ENCODE measurements at places on chromosomes 5 and 9.
A peak's percentile ranks its signal among the peaks of the same experiment; 100 is the strongest.

- no peaks in the 10 kb centered on the region for H3K4me1 ChIP-seq
- H3K36me3 ChIP-seq = no peaks in the 10 kb centered on the region
Measured at GRCh38 chr5:168916266-168916665, 337.1 kb upstream of the PANK3 start.

DNA sequence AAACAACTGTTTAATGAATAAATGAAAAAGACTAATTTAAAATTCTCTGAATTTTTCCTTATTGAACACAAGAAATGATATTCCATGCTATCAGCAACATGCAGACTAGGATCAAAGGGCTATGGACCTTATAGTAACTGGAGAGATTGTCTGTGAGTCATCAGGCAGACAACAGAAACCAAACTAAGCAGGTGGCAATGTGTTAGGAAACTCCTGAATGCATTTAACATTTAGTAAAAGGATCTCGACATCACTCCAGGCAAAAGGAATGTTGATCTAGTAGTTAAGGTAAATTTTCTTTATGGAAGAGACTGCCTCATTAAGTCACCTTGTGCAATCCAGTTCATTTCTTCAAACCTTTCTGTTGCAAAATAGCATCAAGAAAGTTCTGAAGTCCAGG is 58.4 kb downstream of the ARL15 start:
- DNase-seq = no peak
- no peaks in the 10 kb centered on the region for H3K4me1 ChIP-seq
- H3K4me3 ChIP-seq = no peak overlapping the region
- no peaks in the 10 kb centered on the region for H3K27me3 ChIP-seq
- H3K36me3 ChIP-seq = no peaks in the 10 kb centered on the region

GRCh38 chr9:120714846-120715388 is 647 bp upstream of the MEGF9 start:
- DNase-seq = no peak
- H3K27ac ChIP-seq = peak overlapping the region; percentile 76
- peaks cover 25% of the 10 kb centered on the region for H3K4me1 ChIP-seq

GRCh38 chr5:138128334-138128733 is 10.9 kb downstream of the NME5 start:
- peaks cover 4% of the 10 kb centered on the region for H3K4me1 ChIP-seq
- no peaks in the 10 kb centered on the region for H3K27me3 ChIP-seq
- H3K36me3 ChIP-seq = no peaks in the 10 kb centered on the region
- H3K4me3 ChIP-seq = no peak overlapping the region
- DNase-seq = no peak

DNA sequence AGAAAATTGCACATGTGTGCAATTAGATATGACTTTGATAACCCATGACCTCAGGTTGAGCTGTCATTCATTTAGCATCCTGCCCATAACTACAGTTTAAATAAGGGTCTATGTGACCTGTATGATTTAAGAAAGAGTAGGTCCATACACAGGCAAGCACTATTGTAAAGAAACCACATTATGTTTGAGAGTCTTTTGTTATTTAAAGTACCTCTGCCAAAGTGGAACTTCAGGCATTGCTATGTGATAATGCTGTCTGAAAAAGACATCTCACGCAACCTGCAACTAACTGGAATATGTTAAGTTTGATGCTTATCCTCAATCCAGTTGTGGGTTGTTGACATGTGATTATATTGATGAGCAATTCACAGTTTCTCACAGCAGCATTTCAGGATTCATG is 317.0 kb downstream of the TMEM161B start:
- no peak overlapping the region for H3K4me3 ChIP-seq
- H3K36me3 ChIP-seq = no peaks in the 10 kb centered on the region
- H3K27me3 ChIP-seq = no peaks in the 10 kb centered on the region
- H3K27ac ChIP-seq = no peak overlapping the region

DNA sequence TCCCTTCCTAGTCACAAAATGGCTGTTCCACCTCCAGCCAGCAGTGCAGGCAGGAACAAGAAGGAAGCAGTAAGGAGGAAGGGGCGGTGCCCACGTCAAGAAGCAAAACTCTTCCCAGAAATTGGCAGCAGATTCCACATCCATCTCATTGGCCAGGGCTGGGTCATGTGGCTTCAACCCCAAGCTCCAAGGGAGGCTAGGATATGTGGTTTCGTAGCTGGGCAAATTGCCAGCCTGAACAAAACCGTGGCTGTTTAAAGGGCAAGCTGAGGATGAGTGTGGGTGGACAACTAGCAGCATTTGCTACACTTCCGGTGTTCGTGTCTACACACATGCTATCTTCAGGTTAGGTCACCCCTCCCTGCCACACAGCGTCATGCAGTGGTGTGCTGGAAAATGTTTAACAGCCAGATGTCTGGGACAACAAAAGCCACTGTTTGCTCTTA is 92.1 kb upstream of the MAP1B start:
- H3K27ac ChIP-seq = no peak overlapping the region
- no peak for DNase-seq
- H3K4me1 ChIP-seq = no peaks in the 10 kb centered on the region
- H3K27me3 ChIP-seq = peaks cover 12% of the 10 kb centered on the region

- H3K27ac ChIP-seq = no peak overlapping the region
- no peak for DNase-seq
- H3K4me1 ChIP-seq = no peaks in the 10 kb centered on the region
- no peaks in the 10 kb centered on the region for H3K27me3 ChIP-seq
- no peak overlapping the region for H3K4me3 ChIP-seq
Measured at GRCh38 chr9:134487066-134487710, 154.4 kb upstream of the COL5A1 start.

DNA sequence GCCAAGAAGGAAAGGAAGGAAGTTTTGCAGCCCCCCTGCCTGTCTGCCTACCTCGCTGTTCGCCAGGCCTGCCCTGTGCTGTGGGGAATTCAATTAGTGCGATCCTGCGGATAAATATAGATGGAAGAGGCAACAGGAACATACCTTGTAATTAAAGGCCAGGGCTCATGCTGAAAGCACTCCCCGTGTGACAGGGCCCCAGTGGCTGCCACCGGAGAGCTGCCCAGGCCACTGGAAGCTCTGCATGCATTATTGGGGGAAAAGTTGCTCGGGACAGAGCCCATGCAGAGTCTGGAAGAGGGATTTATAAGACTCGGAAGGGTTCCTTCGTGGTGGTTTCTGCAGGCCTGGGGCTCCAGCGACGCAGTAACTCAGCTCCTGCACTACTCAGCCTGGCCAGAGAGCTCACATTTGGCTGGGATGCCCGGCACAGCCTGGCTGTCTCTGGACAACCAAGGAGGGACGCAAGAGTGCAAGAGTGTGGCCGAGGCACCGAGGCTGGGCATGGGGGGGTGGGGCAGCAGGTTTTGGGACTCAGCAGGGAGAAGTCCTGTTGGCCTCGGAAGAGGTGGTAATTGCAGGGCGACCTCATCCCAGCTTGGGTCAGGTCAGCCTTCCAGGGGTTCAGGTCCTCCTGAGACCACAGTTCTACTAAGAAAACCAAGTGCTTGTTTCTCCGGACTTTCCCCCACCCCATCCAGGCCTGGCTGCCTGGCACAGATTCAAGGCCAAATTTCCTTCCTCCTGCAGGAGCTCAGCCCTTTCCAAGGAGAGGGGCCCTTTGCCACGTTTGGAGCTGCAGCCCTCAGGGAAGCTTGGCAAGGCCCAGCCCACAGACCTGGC is 68.1 kb upstream of the GGTA1 start:
- H3K36me3 ChIP-seq = no peaks in the 10 kb centered on the region
- no peak for DNase-seq
- H3K27me3 ChIP-seq = no peaks in the 10 kb centered on the region
- no peaks in the 10 kb centered on the region for H3K4me1 ChIP-seq
- H3K4me3 ChIP-seq = no peak overlapping the region

- H3K4me1 ChIP-seq = 0 out of 2 replicates have a peak, but pooled peaks cover 2% of the 10 kb centered on the region
- H3K4me3 ChIP-seq = no peak overlapping the region
- H3K27ac ChIP-seq = no peak overlapping the region
- DNase-seq = no peak
Measured at GRCh38 chr5:149792540-149793255, 62.6 kb downstream of the PPARGC1B start.

DNA sequence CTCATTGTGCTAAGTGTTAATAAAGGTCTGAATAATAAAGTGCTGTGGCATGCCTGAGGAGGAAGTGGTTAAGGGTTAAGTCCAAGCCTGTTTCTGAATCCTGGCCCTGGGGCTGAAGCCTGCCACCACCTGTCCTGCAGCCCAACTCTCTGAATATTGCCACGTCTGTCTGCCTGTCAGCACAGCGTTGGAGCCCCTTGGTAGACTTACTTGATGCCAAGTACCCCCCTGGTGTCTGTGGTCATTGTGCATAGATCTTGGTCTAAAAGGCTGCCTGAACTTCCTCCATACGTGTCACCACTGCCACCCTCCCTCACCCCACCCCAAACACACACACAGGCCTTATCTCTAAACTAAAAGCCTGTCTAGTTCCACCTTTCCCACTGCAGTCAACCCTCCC is 35.4 kb upstream of the SLC2A8 start:
- H3K27me3 ChIP-seq = no peaks in the 10 kb centered on the region
- no peak for DNase-seq
- no peak overlapping the region for H3K4me3 ChIP-seq
- no peaks in the 10 kb centered on the region for H3K36me3 ChIP-seq
- no peak overlapping the region for H3K27ac ChIP-seq

- H3K27ac ChIP-seq = no peak overlapping the region
- no peak overlapping the region for H3K4me3 ChIP-seq
- no peaks in the 10 kb centered on the region for H3K27me3 ChIP-seq
- no peak for DNase-seq
- H3K4me1 ChIP-seq = no peaks in the 10 kb centered on the region
Measured at GRCh38 chr9:133814586-133815208, 76.5 kb upstream of the SARDH start.

GRCh38 chr5:61076626-61077025 is 85.6 kb downstream of the SMIM15 start:
- no peaks in the 10 kb centered on the region for H3K4me1 ChIP-seq
- no peaks in the 10 kb centered on the region for H3K27me3 ChIP-seq
- H3K4me3 ChIP-seq = no peak overlapping the region
- H3K36me3 ChIP-seq = no peaks in the 10 kb centered on the region

- DNase-seq = no peak
- H3K4me1 ChIP-seq = no peaks in the 10 kb centered on the region
- H3K36me3 ChIP-seq = no peaks in the 10 kb centered on the region
- no peaks in the 10 kb centered on the region for H3K27me3 ChIP-seq
- H3K4me3 ChIP-seq = no peak overlapping the region
- no peak overlapping the region for H3K27ac ChIP-seq
Measured at GRCh38 chr5:81254886-81255559, 21.9 kb downstream of the CKMT2 start.

GRCh38 chr9:78598120-78598519 is 301.2 kb downstream of the PSAT1 start:
- H3K4me3 ChIP-seq = no peak overlapping the region
- no peak for DNase-seq
- H3K36me3 ChIP-seq = no peaks in the 10 kb centered on the region
- no peak overlapping the region for H3K27ac ChIP-seq
- no peaks in the 10 kb centered on the region for H3K4me1 ChIP-seq

- no peaks in the 10 kb centered on the region for H3K27me3 ChIP-seq
- H3K4me3 ChIP-seq = no peak overlapping the region
Measured at GRCh38 chr5:82807021-82807420, 270.2 kb downstream of the TMEM167A start.

DNA sequence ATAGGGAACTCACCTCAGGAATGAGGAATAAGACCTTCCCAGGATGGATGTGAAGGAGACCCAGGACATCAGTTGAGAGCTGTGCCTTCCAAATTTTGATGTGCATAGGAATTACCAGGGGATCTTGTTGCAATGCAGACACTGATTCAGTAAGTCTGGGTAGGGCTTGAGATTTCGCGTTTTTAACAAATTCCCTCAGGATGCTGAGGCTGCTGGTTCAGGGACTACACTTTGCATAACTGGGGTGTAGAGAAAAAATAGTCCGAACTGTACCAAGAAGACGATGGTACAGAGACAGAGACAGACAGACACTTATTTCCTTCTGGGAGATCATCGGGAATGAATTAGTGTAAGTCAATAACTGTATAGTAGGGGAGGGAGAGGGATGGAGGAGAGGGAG is 82.3 kb upstream of the FREM1 start:
- no peaks in the 10 kb centered on the region for H3K36me3 ChIP-seq
- no peaks in the 10 kb centered on the region for H3K4me1 ChIP-seq
- no peaks in the 10 kb centered on the region for H3K27me3 ChIP-seq
- H3K27ac ChIP-seq = no peak overlapping the region

DNA sequence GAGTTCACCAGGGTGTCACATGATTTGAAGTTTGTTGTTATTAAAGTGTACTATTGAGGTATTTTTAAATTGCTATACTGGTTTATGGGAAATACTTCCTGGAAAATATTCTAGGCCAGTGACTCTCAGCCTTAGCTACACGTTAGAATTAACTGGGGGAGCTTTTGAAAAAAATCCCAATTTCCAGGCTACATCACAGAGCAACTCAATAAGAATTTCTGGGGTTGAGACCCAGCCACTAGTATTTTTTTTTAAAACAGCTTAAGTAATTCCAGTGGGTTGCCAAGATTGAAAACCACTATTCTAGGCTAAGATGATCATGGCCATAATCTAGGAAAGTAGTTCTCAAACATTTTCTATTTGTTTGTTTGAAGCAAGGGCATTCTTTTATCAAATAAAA is 142.9 kb upstream of the GRIA1 start:
- H3K27me3 ChIP-seq = no peaks in the 10 kb centered on the region
- no peak overlapping the region for H3K4me3 ChIP-seq
- no peak for DNase-seq
- H3K36me3 ChIP-seq = no peaks in the 10 kb centered on the region
- no peaks in the 10 kb centered on the region for H3K4me1 ChIP-seq
- H3K27ac ChIP-seq = no peak overlapping the region

- no peaks in the 10 kb centered on the region for H3K36me3 ChIP-seq
- no peak for DNase-seq
- no peaks in the 10 kb centered on the region for H3K27me3 ChIP-seq
- no peaks in the 10 kb centered on the region for H3K4me1 ChIP-seq
- no peak overlapping the region for H3K4me3 ChIP-seq
Measured at GRCh38 chr5:60673334-60673733, 26.6 kb downstream of the DEPDC1B start.

DNA sequence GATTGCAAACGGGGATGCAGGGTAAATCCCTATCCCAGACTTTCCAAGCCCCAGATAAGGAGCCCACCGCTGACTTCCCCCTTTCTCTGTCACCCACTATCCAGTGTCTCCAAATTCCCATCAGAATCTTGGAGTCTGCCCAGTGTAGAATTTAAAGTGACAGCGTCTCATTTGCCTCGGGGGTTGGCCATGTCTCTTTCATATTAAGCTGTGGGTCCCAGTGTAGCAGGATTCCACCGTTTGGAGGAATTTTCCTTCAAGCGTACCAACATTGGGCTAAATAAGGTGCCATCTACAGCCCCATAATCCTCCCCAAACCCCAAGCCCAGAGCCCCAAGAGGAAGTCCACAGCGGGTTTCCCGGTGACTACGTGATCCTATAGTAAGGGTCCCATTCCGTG is 1.1 kb downstream of the BRINP1 start:
- no peaks in the 10 kb centered on the region for H3K4me1 ChIP-seq
- DNase-seq = no peak
- H3K27me3 ChIP-seq = no peaks in the 10 kb centered on the region
- no peaks in the 10 kb centered on the region for H3K36me3 ChIP-seq

- DNase-seq = no peak
- no peak overlapping the region for H3K27ac ChIP-seq
- H3K4me3 ChIP-seq = no peak overlapping the region
- no peaks in the 10 kb centered on the region for H3K27me3 ChIP-seq
- no peaks in the 10 kb centered on the region for H3K36me3 ChIP-seq
- no peaks in the 10 kb centered on the region for H3K4me1 ChIP-seq
Measured at GRCh38 chr9:84754881-84755280, 85.4 kb downstream of the NTRK2 start.

Data from Panc1 (cell line).